Epithelial cell of esophagus (primary cell): ENCODE measurements at places on chromosomes 11 and 22.

DNA sequence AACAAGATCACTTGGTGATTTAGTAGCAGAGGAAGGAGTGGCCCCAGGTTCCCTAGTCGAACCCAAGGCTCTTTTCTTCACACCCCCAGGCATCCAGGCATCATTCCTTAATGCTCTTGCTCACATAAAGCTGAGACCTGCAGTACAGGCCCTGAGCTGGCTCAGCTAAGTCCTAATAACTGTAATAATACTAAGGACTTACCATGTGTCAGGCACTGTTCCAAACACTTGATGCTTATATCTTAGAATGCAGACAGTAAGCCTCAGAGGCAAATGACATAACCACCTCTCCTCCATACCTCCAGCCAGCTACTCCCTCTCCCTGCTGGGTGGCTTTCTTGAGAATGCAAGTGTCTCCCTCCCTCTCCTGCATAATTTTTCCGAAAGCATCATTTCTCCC, 33.2 kb downstream of the ANKK1 start:
- peak; percentile 37 for DNase-seq

DNA sequence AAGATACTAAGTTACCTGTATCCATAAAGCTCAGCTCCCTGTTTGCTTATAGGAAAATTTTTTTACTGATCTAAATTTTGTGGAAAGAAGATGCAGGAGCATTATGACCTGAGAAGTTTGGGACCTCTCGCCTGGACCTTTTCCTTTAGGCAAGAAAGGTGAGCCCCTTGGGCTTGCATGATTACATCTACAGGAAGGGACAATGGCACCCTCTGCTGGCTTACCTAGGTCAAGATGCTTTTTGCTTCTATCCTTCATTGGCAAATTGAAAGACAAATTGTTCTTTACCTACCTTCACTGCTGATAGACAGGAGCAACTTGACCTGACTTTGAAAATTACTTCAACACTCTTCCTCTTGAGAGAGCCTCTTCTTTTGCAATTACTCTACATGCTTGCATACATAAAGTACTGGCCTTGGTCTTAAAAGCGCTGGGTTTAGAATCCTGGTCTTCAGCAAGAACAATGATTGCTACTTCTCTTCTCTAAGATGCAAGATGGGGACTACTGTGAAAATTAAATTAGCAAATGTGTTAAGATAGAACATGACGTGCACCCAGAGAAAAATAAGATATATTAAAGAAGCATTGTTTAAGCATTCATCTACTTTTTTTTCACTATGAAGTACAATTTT, 147.2 kb downstream of the TRPC6 start:
- DNase-seq = peak; percentile 70

- no peak for DNase-seq
Measured at GRCh38 chr22:28999510-28999909, 62.1 kb downstream of the C22orf31 start.

DNA sequence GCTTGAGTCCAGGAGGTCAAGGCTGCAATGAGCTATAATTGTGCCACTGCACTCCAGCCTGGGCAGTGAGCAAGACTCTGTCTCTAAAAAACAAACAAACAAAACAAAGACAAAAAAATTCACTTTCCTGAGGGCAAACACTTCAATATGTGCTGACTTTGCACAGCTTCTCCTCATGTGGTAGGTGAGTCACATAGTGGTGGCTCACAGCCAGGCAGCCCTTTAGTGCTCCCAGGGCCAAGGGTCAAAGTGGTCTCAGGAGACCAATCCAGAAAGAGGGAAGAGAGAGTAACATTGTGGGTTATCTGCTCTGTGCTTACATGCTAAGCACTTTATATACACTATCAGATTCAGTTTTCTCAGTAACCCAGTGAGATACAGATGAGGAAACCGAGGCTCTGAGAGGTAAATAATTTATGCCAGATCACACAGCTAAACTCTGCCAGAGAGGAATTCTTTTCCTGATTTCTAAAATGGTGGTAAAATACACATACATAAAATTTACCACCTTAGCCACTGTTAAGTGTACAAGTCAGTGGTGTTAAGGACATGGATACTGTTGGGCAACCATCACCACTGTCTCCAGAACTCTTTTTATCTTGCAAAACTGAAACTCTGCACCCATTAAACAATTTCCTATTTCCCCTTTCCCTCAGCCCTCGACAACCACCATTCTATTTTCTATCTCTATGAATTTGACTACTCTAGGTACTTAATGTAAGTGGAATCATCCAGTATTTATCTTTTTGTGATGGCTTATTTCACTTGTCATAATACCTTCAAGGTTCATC, 231.7 kb upstream of the NARS2 start:
- peak; percentile 31 for DNase-seq

- DNase-seq = no peak
Measured at GRCh38 chr11:20080032-20080685, 80.1 kb downstream of the DBX1 start.

GRCh38 chr11:95877291-95877690, 46.6 kb downstream of the MTMR2 start:
- DNase-seq = peak; percentile 89

GRCh38 chr11:112156153-112156955, 7.5 kb downstream of the IL18 start:
- DNase-seq = no peak

DNA sequence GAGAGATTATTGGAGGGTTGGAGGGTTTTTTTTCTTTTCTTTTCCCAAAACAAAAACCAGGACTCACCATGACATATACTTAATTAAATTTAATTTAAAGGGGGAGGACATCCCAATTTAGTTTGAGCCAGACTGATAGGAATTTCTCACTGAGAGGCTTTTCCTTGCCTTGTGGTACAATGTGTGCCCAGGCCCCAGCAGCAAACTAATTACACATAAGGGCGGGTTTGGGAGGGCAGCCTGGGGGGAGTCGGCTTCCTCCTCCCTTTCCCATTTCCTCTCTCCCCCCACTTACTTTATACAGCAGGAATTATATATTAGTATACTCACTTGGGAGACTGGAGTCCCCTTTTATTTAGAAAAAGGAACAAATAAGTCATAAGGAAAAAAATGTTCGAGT, 2.9 kb downstream of the TEAD1 start:
- DNase-seq = peak; percentile 33

DNA sequence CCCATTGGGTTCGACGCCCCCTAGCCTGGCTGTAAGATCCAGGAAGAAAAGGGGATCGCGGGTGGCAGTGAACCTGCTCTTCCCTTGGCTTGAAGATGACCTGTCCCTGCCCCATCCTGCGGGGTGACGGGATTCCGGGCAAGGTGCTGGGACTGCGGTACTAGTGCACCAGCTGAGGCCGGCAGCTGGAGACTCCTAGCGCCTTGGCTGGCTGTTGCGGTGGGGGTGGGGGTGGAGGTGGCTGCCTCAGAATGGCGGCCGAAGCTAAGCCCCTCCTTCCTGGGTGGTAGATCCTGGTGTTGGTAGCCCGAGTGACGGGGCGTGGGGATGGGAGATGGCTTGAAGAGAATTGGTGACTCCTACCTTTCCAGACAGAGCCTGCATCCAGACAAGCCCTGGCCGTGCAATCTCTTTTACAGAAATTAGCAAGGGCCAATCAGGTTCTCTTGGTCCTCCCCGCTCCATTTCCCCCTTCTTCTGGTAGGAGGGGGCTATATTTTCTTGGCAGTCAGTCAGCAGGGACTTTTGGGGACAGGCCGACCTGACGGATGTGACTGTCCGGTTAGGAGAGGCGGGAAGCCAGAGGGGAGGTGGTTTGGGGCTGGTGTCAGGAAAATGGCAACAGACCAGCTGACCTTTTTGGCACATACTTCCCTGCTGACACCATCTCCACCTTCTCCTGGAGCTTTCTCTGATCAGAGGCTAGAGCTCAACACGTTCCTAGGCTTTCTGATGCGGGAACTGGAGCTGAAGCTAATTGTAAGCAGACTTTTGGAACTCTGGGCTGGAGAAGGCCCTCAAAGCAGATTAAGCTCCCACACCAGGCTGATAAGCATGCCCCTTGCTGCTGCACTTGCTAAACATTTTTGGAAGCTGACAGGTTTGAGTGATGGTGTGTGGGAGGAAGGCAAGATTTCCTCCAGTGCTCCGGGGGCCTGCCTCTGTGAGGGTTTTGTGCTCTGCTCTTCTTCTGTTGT, 2.0 kb downstream of the NAV2 start:
- DNase-seq = no peak

DNA sequence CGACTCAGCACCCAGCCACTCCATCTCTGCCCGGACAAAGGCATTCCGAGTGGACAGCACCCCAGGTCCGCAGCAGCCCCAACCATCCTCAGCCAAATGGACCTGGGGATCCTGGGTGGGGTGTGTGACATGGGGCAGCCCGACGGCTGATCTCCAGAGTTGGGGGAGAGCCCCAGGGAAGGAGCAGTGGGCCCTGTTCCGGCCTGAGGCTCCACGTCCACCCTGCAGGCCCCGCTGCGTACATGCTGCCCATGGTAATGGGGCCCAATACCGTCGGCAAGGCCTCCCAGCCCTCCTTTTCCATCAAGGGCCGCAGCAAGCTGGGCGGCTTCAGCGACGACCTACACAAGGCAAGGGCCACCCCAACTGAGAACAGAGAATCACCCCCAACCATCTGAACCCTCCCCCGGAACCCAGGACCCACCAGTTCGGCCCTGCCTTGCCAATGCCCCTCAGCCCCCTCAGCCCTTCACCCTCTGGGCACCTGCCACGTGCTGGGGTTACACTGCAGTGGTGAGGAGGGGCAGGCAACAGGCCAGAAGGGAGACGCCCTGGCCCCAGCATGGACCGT, 5.4 kb downstream of the SCGB1C1 start:
- DNase-seq = no peak

DNA sequence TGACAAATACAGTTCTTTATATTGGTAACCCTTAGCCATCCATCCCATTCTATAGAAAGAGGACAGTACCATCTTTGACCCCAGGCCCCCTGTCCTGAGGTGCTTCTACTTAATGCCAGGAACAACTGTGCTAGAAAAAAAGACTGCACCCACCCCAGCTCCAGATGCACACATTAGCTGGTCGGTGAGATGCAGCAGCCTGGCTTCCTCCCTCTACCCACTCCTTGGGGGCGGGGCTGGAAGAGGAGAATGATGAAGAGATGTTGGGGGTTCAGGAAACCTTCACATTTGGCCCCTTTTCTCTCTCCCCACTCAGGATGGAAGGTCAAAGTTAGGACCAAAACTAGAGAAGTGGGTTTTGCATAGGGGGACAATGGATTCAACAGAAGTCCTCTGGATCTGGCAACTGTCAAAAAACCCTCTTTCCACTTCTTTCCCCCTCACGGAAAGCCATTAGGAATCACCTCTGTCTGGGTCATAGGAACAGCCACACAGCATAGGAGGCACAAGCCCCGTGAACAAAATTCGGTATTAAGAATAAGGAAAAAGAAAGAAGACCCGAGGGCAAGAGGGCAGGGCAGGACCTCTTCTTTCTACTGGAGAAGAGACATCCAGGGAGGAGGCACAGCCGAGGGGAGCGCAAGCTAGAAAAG, 755 bp downstream of the NRIP3 start:
- no peak for DNase-seq

- DNase-seq = no peak
Measured at GRCh38 chr11:31366795-31367194, 2.7 kb downstream of the DCDC1 start.

DNA sequence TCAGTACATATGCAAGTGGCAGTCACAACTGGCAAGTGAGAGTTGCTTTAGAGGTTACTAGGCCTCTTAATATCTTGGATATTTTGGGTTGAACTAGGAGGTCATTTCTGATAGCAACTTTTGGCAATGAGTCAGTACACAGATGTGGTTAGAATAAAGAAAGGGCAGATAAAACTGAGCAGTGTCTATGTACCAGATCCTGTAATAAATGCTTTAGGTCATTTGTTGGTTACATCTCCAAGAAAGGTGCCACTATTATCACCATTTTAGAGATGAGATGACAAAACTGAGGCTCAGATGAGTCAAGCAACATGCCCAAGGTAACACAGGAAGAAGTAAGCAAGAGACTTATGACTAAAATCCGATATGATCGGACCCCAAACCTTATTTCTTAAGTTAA, 25.0 kb downstream of the MAML2 start:
- DNase-seq = no peak

GRCh38 chr11:104830080-104830479, 68.2 kb downstream of the CASP12 start:
- DNase-seq = peak; percentile 89

GRCh38 chr22:36999463-36999862, 19.8 kb downstream of the TST start:
- peak; percentile 21 for DNase-seq

DNA sequence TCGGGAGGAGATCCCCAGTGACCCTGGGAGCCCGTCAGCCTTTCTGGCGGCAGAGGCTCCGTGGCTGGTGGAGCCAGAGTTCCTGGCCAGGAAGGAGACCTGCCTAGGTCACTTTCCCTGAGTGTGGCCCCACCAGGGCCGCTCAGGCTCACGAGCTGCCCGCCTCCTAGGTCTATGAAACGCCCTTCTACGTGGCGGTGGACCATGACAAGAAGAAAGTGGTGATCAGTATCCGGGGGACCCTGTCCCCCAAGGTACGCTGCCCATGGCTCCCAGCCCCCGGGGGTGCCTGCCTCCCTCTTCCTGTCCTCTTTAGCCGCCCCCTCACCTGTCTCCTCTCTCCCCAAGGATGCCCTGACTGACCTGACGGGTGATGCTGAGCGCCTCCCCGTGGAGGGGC, 17.0 kb upstream of the MYRF start:
- no peak for DNase-seq

DNA sequence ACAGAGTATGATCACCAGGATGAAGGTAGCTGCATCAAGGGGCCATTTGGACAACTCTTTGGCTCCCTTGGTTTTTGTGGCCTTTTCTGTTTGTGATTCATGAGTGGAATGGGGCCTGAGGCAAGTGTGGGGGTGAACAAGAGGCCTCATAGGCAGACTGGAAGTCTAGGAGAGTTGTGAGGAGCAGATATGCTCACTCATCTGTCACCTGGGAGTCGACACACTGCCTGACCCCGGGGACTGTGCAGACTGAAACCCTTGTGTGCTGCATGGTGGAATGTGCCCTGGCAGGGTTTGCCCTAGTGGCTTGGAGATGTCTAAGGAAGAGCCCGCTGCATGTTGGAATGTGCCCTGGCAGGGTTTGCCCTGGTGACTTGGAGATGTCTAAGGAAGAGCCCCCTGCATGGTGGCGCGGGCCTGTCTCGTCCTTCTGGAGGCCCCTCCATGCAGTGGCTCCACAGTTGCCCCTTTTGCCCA, 60.0 kb downstream of the MED15 start:
- DNase-seq = peak; percentile 82

DNA sequence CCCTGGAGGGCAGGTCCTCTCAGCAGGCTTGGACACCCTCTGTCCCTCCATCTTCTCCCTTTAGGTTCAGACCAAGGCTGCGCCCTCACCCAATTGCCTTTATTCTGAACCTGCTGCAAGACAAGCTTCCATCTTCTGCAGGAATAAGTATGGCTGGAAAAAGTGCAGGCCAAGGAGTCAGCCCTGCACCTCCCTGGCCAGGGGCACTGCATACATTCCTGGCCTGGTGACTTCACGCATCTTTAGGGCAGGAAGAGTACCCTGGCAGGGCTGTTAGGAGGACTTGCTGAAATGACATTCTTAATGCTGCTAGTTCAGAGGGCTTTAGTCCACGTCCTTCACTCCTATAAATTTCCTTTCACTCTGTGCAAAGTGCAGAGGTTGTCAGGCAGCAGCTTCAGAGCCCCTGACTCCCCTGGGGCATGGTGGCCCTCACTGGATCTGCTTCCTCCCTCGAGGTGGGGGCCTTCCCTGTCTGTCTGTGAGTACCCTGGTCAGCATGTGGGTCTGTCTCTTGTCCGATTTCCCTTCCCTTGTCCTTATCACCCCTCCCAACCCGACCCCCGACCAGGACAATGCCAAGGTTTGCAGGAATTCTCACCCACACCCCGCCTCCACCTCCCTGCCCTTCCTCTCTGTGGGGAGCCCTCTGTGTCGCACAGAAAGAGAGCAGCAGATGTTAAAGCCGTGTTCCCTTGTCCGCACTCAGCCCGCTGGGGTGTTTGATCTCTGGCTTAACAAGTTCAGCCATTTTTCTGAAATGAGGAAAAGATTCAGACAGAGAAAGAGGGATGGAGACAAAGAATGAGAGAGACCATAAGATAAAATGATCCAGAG, 124.5 kb upstream of the SYT13 start:
- no peak for DNase-seq
